Bone marrow (tissue), 2 donors: ENCODE measurements at places on chromosomes 3 and 15.

GRCh38 chr15:53911431-53911830, 66.8 kb upstream of the UNC13C start:
- no peak for DNase-seq

GRCh38 chr3:27467545-27467944, 16.6 kb downstream of the SLC4A7 start:
- peak; percentile 22 for DNase-seq

DNA sequence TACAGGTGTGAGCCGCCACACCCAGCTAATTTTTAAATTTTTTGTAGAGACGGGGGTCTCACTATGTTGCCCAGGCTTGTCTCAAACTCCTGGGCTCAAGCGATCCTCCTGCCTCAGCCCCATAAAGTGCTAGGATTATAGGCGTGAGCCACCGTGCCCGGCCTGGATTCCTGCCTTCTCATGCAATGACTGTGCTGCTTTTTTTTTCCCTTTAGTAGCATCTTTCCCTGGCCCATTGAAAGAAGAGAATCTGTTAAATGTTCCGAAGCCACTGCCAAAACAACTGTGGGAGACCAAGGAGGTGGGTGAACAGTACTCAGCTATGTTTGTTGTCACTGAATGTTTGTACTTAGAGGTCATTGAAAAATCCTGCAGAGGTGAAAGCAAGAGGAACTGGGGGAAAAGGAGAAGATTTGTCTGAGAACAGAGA, 88.0 kb downstream of the CRTC3 start:
- DNase-seq = no peak

- DNase-seq = no peak
Observed at GRCh38 chr3:32844322-32844654, 26.5 kb downstream of the TRIM71 start.

DNA sequence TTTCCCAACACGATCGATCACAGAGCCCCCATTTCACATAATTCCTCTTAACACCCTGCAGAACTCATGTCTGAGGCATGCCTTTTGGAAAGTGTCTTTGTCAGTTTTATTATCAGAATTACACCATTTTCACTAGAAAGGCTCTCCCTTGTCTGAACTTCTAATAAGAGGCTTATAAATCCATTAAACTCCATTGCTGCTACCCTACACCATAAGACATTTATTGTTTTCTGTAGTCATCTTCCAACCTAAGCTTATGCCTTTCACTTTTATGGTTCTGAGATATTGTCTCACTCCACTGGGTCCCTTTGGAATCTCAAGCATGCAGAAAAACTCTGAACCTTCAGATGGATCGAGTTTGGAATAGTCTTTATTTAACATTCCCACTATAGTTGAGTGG, 50.2 kb upstream of the TPM1 start:
- DNase-seq = no peak

DNA sequence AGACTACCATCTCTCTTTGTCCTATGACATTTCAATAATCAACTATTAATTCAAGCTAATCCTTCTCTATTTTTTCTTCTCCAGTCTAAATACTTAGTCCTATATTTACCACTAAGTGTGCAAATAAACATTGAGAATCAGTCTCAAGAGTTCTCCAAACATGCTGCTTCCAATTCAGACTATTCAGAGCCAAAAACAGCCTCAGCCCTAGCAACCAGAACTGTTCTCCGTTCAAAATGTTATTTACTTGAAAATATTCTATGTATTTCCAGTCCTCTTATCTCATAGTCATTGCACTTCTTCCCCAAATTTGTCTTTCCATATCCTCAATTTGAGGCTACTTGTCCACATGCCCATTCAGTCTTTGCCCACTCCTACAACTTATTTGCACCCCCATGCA, 805.5 kb downstream of the IGSF11 start:
- DNase-seq = no peak

DNA sequence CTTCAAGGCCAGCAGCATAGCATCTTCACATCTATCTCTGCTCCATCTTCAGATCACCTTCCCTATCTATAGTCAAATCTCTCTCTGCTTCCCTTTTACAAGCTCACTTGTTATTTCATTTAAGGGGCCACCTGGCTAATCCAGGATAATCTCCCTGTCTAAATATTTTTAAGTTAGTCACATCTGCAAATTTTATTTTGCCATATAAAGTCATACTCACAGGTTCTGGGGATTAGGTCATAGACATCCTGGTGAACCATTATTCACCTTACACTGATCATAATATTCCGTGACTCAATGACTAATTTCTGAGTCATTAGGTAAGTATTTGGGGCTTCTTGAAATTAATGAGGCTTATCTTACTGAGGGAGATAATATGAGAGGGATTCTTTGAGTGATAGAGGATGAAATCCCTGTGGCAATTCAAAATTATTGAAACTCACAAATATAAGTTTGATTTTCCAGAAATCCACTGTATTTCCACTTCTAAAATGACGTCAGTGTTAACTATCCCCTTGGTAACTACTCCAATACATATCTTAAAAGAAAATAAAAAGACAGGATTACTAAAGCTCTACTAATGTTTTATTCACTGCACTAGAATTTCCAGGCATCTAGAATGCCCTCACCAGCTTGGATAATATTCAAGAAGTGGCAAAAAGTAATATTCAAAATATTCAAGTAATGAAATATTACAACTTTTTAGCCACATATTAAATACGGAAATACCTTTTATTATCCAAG, 93.7 kb upstream of the RBMS3 start:
- no peak for DNase-seq

DNA sequence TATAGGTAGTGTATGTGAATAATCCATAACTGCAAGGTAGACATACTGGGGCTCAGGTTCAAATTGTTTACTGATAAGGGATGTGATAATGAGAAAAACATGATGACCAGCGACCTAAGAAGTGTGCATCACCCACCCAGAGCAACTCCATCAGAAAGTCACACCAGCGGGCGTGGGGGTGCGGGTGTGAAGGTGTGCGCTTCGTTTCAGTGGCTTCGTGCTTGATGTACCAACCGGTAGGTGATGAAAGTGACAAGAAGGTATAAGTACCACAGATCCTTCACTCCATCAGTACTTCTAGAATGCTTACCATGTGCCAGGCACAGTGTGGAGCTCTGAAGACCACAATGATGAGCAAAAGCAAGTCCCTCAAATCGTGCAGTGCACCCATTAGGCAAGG, 11.2 kb downstream of the ANP32A start:
- DNase-seq = no peak

- DNase-seq = no peak
Observed at GRCh38 chr3:130522399-130522798, 5.4 kb downstream of the COL6A6 start.

DNA sequence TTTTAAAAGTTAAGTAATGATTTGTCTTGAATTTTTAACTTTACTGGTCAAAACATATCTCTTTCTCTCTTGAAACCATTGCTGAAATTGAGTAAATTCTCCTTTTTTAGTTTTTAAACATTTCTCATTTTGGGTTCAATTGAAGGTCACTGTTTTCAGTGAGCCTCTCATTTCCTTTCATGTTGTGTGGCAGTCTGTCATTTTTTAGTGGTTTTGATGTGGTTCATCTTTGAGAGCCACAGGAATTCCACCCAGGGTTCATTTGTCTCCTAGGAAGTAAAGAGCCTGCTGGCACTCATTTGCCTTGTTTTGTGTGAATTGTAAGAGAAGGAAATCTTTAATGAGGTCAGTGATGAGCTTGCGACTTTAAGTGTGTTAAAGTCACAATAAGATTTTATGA, 10.4 kb downstream of the CLDN11 start:
- no peak for DNase-seq

DNA sequence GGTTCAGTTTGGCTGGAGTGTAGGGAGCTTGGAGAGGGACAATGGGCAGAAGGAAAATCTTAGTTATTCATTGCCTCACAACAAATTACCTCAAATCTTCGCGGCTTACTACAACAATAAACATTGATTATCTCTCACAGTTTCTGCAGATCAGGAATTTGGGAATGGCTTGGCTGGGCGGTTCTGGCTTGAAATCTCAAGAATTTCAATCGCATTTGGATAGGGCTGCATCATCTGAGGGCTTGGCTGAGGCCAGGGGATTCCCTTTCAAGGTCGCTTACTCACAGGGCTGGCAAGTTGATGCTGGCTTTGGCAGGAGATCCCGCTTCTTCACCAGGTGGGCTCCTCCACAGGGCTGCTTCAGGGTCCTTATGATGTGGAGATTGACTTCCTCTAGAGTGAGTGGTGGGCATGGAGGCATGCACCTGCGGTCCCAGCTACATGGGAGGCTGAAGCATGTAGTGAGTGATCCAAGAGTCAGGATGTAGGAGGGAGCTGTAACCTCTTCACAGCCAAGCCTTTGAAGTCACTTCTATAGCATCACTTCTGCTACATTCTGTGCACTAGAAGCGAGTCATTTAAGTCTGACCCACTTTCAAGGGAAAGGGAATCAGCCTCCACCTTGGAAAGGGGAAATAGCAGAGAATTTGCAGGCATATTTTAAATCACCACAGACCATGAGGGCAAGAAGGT, 63.1 kb downstream of the CDC25A start:
- no peak for DNase-seq

DNA sequence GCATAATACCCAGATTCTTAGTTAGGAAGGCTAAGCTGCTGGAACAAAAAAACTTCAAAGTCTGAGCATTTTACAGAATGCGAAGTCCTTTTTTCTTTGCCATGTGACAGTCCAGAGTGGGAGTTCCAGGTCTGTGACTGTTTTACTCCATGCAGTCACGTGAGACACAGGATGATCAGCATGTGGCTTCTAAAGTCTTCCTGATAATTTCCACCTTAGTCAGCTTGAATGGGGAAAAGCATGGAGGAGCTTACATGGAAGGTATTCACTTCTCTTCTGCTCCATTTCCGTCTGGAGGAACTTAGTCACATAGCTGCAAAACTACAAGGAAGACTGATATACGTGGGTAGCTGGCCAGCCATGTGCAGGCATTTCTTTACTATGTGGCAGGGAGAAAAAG, 1.7 kb downstream of the SNTN start:
- no peak for DNase-seq

DNA sequence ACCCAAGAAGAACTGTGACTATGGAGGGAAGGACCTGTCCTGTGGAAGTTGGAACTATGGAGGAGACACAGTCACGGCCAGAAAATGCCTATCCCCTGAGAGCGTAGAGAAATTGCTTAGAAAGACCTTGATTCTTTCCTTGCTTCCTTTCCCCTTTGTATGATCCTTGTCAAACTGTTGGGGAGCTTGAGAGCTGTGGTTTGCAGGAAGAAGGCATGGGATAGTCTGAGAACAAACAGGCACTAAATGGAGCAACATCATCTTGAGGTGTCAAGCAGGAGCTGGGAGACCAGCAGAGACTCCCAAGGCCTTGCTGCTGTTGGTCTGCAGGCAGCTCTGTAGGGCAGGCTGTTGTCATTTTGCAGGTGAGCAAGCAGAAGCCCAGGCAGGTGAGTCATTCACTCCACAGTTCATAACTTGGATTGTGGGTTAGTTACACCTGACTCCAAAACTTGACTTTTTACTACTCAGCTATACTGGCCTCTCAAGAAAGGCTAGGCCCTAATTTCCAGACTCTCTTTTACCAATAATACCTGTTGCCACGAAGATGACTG, 298.9 kb downstream of the LRTM1 start:
- DNase-seq = no peak

- DNase-seq = no peak
Observed at GRCh38 chr3:20336572-20336971, 150.6 kb upstream of the SGO1 start.

GRCh38 chr15:55003965-55004873, 192.5 kb downstream of the RSL24D1 start:
- DNase-seq = no peak

DNA sequence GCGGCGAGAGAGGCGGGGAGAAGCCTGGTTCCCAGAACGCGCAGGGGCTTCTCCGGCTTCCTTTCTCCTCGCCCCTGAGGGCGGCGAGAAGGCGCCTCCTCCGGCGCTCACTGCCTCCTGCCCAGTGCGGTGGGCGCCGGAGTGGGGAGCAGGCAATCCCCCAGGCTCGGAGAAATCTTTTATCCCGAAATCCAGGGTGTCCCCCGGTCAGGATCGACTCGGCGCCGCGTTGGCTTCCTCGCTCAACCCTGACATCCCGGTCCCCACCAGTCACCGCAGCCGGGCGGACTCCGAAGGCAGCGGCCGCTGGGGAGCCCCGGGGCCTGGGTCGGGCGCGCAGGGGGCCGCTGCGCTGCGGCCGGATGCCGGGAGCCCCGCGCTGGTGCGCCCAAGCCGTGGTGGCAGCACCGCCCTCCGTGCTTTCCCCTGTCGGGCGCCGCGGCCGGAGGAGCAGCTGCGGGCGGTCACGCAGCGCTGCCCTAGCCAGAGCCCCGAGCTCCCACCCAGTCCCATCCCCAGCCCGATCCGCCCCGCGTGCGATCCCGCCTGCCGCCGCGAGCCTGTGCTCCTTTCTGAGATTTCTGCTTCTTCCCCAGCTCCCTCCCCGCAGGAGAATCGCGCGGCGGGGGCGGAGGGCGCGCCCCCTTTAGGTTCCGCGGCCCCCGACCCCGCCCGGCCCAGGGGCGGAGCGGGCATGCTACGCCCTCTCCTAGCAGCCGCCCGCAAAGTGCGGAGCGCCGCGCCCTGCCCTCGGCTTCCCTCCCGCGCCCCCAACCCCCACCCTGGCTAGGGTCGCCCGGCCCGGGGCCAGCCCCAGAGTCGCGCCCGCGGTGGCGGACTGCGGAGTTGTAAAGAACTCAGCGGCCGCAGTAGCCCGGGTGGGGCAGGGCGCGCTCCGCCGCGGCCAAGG, 683 bp upstream of the CACNA2D3 start:
- DNase-seq = no peak

- DNase-seq = no peak
Observed at GRCh38 chr3:66276705-66277274, 56.0 kb downstream of the SLC25A26 start.

- DNase-seq = peak; percentile 71
Observed at GRCh38 chr3:56878074-56878473, 76.3 kb upstream of the ARHGEF3 start.

DNA sequence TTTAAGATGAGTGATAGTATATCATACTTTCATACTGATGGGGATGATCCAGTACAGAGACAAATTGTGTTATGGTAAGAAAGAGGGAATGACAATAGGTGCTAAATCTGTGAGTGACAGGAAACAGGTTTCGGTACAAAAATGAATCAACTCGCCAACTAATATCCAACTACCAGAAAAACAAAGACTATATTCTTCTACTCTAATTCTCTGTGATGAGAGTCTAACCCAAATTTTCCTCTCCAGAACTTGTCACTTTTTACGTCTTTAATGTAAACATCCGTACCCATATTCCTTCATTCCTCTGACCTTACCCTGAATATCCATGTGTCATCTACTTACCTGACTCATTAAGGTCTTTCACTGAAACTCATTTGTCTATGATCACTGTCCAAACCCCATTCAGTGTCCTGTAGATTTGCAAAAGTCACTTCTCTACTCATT, 39.6 kb downstream of the SCAPER start:
- no peak for DNase-seq

DNA sequence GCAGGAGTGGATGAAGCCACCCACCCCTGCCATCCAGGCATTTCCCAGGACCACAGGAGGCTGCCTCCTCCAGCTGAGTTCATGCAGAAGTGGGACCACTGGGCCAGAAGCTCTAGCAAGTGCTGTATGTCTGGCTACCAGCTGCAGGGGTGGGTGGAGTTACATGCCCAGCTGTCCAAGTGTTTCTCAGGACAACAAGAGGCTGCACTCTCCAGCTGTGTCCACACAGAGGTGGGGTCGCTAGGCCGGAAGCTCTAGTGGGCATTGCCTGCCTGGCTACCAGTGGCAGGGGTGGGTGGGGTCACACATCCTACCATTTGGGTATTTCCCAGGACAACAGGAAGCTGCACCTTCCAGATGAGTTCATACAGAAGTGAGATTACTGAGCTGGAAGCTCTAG, 234.0 kb upstream of the PPP2R3A start:
- DNase-seq = no peak

GRCh38 chr3:46895204-46895660, 17.7 kb downstream of the PTH1R start:
- DNase-seq = peak; percentile 55

GRCh38 chr3:14841836-14842235, 23.1 kb downstream of the FGD5 start:
- no peak for DNase-seq
